ENCODE measurements at places on chromosomes 12 and 14.

GRCh38 chr14:73491256-73492042 lies 716 bp downstream of the RIOX1 start:
- peak; percentile 75 for DNase-seq

DNA sequence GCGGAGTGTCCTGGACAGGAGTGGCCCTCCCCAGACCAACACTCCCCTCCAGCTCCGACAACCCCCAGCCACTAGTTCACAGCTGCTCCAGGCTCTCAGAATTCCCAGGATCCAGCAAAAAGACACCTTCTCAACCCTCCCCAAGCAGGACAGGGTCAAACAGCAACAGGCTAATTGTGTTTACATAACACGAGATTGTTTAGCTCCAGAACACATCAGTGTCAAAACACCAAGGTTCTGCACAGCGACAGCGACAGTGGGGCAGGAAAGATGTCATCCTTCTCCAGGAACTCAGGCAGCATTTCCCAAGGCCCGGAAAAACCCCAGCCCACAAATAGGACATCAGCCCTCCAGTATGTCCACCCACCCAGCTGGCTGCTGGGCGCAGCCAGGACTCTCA lies 16.5 kb downstream of the ITPK1 start:
- DNase-seq: no peak

DNA sequence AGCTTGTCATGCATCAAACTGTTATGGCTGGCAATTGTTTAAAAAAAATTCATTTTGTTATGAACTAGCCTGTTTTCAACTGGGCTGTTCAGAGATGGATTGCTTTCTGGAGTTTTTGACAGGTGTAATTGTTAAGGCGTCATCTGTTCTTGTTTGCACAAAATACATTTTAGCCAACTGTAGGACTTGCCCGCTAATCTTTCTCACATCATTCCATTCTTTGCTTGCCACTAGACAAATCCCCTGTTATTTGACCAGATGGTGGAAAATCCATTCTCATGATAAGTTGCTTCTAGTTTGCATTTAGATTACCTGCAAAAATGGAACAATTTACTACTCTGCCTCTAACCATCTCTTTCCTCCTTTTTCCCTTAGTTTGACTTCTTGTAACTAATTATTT lies 114.3 kb downstream of the NPAS3 start:
- no peak for DNase-seq

DNA sequence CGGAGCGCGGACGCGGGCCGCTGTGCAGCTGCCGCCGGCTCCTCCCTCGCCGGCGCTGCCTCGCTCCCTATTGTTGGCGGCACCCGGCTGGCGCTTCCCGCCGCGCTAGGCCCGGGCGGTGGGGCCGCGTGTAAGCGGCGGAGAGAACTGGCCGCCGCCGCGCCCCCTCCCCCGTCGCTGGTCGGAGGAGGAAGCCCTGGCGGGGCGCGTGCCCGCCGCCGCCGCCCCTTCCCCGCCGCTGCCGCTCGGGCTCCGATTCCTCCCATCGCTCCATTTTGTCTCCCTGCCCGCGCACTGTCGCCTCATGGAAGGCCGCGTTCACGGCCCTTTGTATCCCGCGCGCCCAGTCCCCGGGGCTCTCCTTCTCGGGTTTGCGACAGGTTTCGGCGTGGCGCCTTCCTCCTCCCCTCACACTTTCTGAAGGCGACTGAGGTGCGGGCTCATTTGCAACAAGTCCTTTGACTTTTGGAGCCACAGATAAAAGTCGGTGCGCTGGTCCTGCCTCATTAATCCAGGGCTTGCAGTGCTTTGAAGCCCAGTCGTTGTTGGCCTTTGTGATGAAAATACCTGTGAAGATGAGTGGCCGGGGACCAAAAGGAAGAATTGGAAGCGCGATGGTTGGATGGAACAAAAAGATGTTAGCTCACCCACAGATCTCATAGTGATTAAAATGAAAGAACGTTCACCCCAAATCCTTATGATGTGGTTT lies 707 bp downstream of the CPSF6 start:
- peak; percentile 37 for DNase-seq

DNA sequence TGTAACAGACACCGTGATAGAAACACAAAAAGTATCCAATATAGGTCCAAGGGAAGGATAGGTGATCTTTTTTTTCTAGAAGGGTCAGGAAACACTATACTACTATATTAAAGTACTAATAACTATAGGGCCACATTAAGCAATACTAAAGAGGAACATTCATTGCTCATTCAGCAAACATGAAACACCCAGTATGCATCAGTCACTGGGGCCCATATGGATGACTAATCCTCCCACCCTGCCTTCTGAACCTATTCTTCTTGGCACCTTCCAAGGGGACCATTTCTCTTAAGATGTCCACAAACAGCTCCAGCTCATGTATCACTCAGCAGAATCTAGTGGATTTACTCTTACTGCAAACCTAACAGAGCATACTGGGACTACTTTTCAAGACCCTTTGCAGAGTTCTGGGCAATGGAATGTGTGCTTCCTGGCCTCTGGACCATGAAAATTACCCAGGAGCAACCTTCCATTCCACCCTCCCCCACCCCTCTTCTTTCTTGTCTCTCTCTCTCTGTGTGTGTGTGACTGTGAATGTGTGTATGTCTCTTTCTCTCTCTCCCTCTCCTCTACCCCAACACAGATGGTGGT lies 187.9 kb downstream of the EPS8 start:
- DNase-seq: no peak

DNA sequence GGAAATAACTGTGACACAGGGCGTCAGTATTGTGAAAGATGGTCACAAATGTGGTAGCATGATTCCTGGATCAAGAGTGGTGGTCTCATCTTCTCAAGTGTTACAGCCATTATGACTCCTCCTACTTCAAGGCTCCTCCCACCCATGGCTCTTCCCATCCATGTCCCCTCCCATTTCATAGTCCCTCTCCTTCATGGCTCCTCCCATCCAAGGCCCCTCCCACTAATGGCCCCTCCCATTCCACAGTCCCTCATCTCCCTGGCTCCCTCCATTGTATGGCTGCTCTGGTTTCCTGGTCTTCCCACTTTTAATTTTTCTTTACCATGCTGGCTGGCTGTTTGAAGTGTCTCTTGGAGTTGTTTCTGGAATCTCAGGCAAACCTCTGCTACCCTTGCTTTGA lies 1375.2 kb upstream of the TMEM132C start:
- no peak for DNase-seq

DNA sequence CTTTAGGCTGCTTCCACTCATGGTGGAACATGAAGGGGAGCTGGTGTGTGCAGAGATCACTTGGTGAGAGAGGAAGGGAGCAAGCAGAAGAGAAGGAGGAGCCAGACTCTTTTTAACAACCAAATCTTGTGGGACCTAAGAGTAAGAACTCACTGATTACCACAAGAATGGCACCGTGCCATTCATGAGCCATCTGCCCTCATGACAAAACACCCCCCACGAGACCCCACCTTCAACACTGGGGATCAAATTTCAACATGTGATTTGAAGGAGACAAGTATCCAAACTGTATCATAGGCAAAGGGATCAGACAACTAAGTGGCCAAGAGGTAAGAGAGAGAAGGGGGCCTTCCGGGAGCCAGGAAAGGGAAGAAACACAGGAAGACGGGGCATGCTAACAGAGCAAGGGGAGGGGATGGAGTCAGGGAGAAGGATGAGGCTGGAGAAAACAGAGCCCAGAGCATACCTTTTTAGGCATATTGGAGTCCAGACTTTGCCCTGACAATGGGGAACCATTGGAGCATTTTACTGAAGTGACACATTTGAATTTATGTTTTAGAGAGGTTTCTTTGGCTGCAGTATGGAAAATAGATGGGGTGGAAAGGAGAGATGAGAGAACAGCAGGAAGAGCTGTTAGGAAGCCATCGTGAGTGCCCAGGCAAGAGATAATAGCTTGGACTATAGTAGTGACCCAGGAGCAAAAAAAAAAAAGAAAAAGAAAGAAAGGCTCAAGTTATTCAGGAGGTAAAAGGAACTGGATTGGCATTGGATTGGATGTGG lies 204.4 kb upstream of the NUDT4 start:
- DNase-seq: no peak

DNA sequence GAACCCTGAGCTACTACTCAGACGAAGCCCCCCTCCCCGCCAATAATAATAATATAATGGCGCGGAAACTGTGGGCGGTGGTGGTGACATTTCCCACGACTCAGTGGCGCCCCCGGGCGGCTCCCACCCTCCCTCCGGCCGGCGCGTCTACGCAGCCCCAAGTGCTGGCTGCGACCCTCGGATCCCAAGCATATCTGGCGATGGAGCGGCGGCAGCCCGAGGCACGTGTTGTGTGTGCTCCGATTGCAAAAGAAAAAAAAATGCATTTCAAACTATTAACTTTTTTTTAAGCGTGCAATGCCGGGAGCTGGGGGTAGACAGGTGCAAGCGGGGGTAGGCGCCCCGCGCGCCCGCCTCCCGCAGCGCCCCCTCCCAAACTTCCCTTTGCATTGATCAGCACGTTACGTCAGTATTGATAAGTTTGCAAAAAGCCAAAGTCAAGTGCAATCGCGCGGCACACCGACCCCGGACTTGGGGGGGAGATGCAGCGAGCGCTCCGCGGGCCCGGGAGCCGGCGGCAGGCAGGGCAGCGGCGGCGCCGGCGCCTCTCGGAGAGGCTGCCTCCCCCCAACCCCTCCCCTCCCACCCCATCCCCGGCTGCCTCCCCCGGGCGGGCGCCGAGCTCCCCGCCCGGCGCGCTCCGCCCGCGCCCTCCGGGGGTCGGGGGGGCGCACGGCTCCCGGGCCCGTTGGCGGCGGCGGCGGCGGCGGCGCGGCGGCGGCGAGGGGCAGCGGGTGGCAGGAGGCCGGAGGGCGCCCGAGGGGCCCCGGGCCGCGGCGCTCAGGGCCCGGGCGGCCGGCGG lies 113.1 kb upstream of the MYL2 start:
- DNase-seq: no peak

- no peak for DNase-seq
These were observed 443 bp downstream of the MAGOHB start for GRCh38 chr12:10612984-10613348.

- no peak for DNase-seq
These were observed 1312.8 kb downstream of the TMEM121 start for GRCh38 chr14:106838991-106839769.

DNA sequence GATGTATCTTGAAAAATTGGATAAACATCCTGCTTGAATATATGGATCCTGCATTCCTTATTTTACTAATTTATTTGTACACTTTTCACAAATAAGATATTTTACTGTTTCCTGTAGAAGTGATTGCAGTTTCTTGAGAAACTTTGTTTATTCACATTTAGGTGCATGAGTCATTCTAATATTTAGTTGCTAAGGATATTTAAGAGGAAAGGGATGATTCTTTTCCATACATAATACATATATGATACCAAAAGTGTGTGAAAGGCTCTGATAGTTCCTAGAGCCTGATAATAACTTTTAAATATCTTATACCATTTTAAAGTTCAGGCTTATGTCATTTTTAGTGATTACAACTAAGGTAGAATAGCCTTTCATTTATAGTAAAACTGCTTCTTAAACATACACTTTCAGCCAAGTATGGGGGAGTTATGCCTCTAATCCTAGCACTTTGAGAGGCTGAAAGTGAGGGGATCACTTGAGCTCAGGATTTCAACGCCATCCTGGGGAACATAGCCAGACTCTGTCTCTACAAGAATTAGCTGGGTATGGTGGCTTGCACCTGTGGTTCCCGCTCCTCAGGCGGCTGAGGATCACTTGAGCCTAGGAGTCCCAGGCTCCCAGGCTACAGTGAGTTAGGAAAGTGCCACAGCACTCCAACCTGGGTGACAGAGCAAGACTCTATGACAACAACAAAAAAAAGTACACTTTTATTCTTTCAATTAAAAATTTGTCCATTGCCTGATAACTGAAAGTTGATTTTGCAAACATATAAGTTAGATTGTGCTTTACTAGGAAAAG lies 262.6 kb upstream of the LRIG3 start:
- no peak for DNase-seq

DNA sequence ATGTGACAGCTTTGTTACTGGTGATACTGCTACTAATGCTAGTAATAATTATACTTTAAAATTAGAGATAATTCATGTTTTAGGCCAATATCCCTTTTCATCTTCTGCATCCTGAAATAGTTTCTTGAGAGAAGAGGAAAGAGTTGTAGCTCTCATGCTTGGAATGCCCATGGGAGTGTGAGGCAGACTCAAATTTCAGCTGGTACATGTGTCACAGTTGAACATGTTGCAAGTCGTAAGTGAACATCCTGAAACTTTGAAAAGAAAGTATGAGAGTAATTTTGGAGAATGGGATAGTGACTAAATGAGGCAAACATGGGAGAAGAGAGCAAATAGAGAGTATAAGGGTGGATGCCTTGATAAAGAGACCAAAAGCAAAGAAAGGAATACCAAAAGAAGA lies 168.0 kb downstream of the TMTC3 start:
- DNase-seq: no peak

GRCh38 chr14:104239861-104240301 lies 101.5 kb downstream of the KIF26A start:
- DNase-seq: no peak

- no peak for DNase-seq
These were observed 4.5 kb upstream of the CDK17 start for GRCh38 chr12:96404696-96405095.
